CD4-positive, CD25-positive, alpha-beta regulatory T cell (primary cell): ENCODE measurements at places on chromosomes 2 and 18. TPM values are rescaled to one million over a fixed set of nuclear protein-coding genes. Genes with fewer than 3 reads are reported as not detected.

- DNase-seq: no peak
Observed at GRCh38 chr2:10520926-10521325, 72.8 kb upstream of the ODC1 start.

The SERPINB12 gene
- not detected for total RNA-seq

DNA sequence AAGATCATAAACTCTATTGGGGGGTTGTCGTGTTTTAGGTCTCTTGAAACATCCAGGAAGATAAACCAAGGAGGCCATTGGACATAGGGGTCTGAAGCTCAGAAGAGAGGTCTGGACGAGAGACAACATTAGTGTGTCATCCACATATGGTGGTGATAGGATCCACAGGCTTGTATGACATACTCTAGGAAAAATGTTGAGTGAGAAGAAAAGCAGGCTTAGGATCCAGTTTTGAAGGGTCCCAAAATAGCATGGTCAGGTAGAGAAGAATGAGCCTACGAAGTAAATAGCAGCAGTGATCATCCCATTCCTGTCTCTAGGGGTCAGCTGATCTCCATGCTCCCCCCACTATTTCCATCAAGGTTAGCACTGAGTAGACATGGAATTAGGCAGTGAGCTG lies 166.8 kb downstream of the ANKRD30B start:
- no peak for DNase-seq

DNA sequence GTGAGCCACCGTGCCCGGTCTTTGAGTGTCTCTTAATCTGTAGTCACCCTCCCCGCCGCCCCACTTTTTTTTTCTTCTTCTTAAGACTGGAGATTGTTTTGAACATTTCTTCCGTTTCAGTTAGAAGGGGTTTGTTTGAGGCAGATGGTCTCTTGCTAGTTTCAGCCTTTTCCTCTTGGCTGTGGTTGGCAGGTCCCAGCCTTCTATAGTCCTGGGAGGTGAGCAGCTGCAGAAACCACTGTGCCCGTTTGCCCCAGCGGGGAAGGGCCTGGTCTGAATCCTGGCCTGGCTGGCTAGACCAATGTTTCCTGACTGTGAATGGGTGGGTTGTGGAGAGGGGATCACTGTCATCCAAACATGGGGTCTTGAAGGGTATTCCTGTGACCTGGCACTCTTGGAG lies 30.1 kb upstream of the MCFD2 start:
- no peak for DNase-seq

The REG3A gene
- not detected for total RNA-seq

DNA sequence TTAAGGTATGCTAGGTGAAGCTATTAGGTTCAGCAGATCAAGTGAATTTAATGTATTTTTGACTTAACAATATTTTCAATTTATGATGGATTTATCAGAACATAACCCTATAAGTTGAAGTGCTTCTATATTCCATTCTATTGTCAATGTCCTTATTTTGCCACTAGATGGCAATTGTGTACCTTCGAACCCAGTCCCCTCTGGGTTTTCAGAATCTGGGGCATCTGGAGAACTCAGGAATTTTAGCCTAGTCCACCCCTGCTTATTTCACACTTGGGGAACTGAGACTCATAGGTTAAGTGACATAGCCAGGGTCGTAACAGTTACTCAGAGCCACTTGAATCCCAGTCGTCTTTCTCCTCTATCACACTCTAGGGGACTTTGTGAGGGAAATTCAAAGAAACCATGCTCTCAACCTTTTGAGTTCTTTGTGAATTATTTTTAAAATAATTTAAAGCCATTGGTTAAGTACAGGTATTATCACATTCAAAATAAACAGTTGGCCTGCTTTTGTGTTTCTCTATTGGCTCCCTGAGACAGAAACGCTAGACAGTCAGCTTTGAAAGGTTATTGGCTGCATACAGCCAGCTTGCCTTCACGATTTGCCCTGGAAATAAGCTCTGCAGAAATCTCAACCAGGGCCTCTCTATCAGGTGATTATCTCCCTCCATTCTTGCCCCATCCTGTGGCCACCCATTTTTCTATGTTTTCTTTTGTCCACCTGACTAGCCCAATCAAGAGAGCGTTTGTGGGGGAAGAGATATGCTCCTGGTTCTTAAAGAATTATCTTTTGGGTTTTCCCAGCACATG lies 145.0 kb downstream of the TTC27 start:
- peak; percentile 16 for DNase-seq

The HSBP1L1 gene
- 10.5 TPM for total RNA-seq

- no peak for DNase-seq
Observed at GRCh38 chr18:57794951-57795728, 8.0 kb downstream of the ATP8B1 start.

The UGT1A8 gene
- not detected for total RNA-seq

DNA sequence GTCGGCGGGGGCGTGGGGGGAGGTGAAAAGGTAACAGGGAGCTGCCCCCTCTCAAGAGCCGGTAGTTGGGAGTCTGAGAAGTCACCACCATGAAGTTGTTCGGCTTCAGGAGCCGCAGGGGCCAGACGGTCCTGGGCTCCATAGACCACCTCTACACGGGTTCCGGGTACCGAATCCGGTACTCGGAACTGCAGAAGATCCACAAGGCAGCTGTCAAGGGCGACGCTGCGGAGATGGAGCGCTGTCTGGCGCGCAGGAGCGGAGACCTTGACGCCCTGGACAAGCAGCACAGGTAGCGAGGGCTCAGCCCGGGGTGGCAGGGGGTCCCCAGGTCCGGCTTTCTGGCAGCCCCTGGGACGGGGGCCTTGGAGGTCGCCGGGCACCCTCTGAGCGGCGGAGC lies 47.1 kb upstream of the ZNF519 start:
- DNase-seq: no peak

GRCh38 chr2:173354073-173354581 lies 545 bp upstream of the CDCA7 start:
- no peak for DNase-seq

GRCh38 chr2:68566362-68566761 lies 77.0 kb upstream of the PROKR1 start:
- no peak for DNase-seq

The EPG5 gene
- 49.8 TPM for total RNA-seq
